ENCODE measurements at places on chromosomes 2 and 18.

- DNase-seq: no peak
These were observed 306.5 kb downstream of the STK39 start for GRCh38 chr2:167940734-167941507.

DNA sequence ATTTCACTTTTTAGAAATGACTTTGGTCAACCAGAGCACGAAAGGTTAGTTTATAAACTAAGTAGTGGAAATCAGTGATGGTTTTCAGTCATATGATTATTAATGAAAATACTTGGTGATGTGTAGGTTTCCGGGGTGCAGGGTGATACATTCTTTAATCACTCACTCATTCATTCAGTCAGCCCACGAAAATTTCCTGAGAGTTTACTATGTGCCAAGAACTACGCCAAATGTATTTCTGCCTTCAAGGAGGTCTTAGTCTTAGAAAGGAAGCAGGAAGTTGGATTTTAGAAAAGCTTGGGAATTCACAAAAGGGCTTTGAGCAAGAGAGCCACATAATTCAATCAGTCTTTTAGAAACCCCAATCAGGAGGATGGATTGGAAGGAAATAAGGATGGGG lies 543.6 kb downstream of the PLCL1 start:
- no peak for DNase-seq

GRCh38 chr18:11654736-11655605 lies 34.1 kb upstream of the GNAL start:
- no peak for DNase-seq

DNA sequence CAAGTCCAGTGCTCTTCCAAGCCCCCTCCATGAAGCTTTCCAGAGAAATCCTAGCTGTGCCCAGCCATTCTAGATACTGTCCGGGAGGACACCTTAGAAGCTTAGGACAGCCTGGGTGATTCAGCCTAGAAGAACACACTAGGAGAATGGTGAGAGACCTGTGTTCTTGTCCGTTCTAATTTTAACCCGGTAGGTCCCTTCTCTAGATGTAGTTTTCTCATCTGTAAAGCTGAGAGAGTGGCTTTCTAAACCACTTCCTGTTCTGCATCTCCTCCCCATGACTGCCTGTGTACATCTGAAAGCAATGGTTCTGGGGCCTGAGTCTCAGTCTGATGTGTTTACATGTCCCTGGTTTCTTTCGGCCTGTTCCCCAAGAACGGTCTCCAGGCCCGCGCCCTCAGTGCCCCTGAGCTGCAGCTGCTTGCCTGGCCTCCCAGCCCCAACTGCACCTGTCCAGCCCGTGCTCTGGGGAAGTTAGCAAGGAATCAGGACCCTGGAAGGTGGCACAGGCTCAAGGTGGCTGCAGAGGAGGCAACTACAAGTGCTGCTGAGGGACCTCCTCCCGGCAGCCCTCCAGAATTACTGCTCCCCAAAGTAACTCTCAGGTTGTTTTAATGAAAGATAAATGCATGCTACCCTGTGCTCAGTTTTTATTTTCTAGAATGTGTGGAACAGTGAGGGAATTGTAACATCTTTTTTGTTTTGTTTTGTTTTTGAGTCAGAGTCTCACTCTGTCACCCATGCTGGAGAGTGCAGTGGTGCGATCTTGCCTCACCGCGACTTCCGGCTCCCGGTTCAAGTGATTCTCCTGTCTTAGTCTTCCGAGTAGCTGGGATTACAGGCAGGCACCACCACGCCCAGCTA lies 105.9 kb downstream of the LBH start:
- DNase-seq: no peak

DNA sequence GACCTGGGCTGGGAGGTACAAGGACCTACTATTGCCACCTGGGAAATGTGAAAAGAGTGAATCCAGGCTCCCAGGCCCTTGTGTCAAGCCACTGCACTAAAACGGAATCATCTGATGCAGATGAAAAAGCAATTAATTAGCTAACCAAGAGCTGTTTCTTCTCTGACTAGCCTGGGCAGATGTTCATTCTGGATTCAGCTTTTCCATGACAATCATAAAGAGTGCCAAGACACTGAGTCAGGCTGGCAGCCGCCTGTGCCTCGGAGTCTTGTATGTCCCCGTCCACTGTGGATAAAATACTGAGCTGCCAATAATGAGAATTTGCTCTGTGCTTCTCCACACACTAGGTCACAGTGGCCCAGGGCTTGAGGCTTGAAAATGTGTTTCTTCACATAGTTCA lies 21.7 kb upstream of the LCLAT1 start:
- no peak for DNase-seq

- DNase-seq: no peak
These were observed 82.1 kb downstream of the HS1BP3 start for GRCh38 chr2:20568501-20569463.

DNA sequence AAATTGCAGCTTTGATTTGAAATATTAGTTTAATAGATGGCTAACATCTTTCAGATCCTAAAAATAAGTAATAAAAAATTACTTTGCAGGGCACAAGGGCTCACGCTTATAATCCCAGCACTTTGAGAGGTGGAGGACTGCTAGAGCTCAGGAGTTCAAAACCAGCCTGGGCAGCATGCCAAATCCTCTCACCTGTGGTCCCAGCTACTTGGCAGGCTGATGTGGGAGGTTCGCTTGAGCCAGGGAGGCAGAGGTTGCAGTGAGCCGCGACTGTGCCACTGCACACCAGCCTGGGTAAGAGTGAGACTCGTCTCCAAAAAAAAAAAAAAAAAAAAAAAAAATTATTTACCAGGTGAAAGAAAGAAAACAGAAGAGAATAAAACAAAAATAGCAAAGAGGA lies 449.8 kb downstream of the NRXN1 start:
- no peak for DNase-seq

DNA sequence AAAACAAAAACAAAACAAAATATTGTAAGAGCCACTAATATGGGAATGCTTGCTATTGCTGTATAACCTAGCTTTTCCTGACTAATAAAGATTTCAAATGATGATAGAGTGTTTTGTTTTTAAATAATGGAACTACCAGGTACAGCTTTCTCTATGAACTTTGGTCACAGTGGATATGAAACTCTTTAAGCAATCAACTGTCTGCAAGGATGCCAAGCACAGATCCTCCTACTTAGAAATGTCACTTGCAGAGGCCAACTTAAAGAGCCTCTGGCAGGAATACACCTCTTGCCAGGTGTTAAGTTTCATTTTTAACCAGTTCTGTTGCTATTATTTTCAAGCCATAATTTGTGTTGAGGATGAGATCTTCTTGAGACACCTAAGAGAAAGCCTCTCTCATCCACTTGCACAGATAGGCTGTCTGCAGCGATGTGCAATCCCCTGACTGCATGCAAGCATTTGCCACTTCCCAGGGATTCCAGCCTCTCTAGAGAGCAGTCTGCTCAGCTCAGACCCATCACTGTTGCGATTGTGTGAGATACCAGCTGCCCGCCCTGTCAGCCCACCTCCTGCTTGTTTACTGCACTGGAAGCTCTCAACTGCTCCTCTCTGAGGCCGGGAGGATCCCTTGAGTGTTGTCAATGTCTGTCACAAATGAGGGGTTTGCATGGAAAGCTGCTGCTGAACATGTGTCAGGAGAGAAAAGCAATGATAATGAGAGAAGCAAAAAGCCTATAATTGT lies 86.1 kb upstream of the SCG2 start:
- no peak for DNase-seq

DNA sequence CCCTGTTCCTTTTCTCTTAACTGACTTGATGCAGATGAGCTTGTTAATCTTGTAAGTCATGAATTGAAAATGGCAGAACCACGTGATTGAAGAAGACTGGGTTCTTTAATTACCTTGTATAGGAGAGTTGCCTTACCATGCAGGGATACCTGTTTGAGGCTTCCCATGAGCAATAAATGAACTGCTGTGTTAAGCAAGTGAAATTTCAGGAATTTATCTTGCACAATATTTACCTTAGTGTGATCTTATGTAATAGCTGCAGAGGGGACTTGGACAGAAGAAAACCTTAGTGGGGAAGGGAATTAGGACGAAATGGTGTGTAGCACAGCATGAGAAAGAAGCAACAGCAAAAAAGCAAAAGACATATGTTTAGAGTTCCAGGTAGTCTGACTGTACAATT lies 384.0 kb upstream of the TMEFF2 start:
- no peak for DNase-seq

- DNase-seq: no peak
These were observed 56.3 kb downstream of the ZAP70 start for GRCh38 chr2:97769711-97770110.

DNA sequence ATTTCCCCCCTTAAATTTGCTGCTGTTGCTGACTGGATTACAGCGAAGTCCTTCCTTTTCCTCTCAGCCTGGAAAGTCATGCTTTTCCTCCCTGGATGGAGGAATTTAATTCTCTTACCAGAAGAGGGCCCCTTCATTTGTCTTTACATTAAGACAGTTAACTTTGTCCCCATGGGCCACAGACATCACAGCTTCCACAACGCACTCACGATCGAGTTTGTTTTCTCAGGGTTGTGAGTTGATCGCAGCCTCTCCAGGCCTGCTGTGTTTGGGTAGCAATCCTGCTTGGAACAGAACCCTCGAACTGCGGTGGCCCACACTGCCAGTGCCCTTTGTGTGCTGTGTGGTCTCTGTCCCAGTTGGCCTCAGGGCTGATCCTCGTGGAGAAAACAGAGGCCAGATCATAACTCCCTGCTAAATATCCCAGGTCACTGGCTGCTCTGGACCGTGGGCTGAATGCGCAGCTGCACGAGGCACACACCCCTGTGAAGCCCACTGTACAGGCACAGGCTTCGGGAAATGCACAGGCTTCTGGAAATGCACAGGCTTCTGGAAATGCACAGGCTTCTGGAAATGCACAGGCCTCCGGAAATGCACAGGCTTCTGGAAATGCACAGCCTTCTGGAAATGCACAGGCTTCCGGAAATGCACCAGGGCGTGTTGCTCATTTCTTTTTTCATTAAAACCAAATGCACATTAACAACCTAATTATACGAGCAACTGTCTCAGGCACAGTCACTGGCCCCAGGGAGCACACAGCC lies 2.2 kb upstream of the PDIA6 start:
- no peak for DNase-seq

DNA sequence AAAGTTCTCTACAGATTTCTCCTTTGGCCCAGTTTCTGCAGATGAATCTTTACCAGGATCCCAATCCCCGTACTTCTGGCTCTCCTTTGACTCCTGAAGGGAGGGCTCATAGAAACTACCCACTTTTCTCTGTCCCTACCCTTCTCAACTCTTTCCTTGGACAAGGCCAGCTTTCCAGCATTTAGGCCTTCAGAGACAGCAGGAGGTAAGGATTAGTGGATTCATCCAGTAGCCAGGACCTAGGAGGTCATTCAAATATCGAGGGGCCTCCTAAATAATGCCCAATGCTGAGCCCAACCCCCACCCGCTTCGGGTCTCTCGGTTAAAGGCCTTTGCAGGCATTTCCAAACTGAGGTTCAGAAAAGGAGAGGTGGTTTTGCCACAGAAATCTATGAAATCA lies 4.8 kb upstream of the ZNF532 start:
- DNase-seq: no peak

GRCh38 chr2:218856167-218856895 lies 3.3 kb upstream of the WNT6 start:
- no peak for DNase-seq

DNA sequence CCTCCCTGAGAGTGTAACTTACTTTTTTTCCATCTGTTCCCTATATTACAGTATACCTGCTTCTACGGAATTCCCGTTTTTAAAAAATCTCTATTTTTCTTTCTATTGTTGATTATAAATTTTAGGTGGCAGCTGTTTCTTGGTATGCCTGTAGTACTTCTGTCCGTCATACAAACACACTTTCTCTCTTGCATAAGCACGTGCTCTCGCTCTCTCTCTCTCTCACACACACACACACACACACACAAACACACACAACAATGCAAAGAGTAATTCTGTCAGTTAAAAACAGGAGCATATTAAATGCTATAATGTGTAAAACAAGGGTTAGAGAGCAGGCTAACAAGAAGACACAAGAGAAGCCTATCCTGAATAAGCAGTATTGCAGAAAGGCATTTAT lies 140.5 kb downstream of the THADA start:
- no peak for DNase-seq

DNA sequence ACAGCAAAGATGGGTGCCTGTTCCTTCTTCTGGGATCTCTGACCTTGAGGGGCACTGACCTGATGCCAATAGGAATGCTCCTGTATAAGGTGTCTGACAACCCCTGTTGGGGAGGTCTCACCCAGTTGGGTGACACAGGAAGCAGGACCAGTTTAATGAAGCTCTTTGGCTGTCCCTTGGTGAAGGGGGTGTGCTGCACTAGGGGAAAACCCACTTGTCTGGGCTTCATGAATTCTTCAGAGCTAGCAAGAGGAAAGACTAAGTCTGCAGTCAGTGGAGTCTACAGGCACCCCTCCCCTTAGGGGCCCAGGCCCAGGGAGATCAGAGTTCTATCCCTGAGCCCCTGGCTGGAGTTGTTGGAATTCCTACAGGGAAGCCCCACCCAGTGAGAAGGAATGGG lies 550.8 kb upstream of the CHAC2 start:
- no peak for DNase-seq

- no peak for DNase-seq
These were observed 124.3 kb upstream of the FOSL2 start for GRCh38 chr2:28268386-28268785.

GRCh38 chr18:53527365-53527764 lies 697.1 kb downstream of the MBD2 start:
- no peak for DNase-seq

- DNase-seq: peak; percentile 20
These were observed 82.4 kb downstream of the RBMS1 start for GRCh38 chr2:160411167-160411566.

DNA sequence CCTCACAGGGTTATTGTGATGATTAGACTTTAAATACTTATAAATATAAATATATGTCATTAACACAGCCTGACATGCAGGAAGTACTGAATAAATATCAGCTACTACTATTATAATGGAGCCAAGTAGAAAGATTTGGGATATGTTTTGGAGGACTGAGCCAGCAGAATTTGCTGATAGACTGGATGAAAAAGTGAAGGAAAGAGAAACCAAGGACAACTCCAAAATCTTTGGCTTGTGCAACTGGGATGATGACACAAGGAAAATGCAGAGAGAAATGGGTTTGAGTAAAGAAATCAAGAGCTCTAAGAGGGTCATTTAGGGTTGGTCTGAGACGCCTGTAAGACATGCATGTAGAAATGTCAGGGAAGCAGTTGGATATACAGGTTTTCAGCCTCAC lies 15.6 kb downstream of the ADD2 start:
- DNase-seq: no peak

DNA sequence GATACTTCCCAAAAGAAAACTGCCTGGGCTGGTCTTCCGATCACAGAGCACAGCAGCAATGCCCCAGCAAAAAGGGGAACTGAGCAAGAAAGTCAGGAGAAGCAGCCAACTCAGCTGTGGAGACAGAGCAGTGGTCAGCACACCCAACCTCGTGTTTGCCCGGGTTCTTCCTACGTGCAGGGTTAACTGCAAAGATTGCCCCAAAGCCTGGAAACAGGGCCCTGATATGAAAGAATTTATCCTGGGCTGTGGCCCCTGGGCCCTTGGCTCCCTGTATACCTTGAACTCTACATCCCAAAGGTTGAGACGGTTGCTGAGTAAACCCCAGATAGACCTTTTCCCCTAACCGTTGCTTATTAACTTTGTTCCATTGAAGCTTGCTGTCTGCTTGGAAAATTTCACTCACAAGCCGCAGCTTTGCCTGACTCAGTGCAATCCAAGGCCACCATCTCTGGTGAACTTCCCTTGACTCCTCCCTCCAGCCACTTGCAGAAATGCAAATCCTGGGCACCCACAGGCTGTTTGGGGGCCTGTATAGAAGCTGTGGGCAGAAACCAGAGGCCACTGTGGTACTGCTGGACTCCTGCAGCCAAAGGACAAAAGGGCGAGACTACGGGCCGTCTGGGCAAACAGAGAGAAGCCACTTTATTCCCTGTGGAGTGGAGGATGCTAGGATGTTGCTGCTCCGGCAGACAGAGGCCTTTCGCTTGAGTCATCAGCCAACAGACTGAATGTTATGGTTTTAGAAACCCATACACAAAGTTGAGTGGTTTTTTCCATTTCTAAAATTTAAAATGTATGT lies 18.2 kb downstream of the NRP2 start:
- DNase-seq: peak; percentile 96

Data from kidney glomerular epithelial cell (primary cell).